ENCODE measurements at places on chromosomes 6 and 20. TPM values are rescaled to one million over a fixed set of nuclear protein-coding genes. Genes with fewer than 3 reads are reported as not detected.

Gene MYCT1
- polyA plus RNA-seq: 13.7 TPM

DNA sequence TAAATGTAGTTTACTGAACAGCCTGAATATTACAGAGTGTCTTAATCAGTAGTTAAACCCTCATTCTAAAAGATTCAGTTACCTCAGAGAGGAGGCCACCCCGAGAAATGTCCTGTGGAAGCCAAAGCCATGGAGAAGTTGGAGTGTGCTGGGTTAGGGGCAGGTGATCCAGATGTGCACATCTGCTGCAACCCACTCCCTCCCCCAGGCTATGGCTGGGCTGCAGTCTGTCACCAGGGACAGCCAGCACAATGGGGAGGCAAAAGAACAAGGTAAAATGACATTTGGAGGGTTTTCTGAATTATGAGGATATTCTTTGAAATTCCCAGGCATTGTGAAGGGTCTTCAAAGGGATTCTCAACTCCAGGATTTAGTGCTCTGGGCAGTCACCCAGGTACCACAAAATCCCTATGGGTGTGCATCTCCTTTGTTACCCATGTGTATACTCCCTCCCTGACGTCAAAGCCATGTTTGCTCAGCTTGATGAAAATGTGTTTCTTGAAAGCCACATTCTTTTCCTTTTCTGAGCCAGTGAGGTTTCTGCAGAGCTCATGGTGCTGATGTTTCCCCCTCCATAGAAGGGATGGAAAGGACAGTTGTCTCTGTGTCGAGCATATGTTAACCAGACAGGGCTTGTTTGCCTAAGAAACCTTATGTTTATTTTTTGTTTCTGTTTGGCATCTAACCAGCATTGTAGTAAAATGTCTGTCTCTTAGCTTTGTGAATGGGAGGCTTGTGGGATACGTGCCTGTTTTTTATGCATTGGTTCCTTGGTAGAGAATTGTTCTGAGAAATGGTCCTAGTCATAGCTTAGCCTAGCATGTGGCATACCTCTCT is 212.3 kb upstream of the TBX18 start:
- no peak for DNase-seq

Gene ZNF311
- 5.4 TPM for polyA plus RNA-seq

Gene AKAP12
- 194 TPM for polyA plus RNA-seq

DNA sequence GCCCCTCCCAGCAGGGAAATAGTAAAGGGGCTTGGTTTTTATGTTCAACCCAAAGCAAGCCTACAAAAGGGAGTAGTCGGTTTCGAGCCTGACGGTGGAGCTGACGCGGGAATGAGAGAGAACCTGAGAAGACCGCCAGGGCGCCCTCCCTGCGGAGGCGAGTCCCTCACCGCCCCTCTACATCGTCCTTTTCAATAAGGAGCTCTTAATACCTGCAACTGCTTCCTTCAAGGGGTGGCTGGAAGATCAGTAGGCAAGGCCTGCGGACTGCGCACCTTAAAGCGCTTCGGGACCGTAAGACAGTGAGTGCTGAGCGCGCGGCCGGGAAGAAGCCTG is 709 bp upstream of the ZNF76 start:
- DNase-seq: peak; percentile 30

DNA sequence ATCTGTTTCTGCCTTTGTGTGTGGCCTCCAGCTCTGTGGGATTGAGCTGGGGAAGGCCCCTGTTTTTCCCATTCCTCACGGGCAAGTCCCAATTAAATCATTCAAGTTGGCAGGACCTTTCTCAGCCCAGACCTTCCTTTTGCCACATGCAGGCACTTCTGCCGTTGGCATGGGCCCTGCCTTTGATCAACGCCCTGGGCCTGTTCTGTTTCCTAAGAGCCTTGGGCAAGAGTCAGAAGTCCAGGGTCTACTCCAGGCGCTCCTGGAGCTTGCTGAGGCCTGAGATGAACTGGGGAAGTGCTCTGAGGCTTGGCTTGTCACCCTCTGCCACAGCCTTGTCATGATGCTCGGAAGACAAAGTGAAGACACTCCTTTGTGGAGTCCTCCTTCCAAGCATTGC is 7.1 kb downstream of the IP6K3 start:
- DNase-seq: no peak

Gene WFDC12
- polyA plus RNA-seq: not detected

- DNase-seq: no peak
These were observed 79.0 kb downstream of the IPCEF1 start for GRCh38 chr6:154277629-154278017.

DNA sequence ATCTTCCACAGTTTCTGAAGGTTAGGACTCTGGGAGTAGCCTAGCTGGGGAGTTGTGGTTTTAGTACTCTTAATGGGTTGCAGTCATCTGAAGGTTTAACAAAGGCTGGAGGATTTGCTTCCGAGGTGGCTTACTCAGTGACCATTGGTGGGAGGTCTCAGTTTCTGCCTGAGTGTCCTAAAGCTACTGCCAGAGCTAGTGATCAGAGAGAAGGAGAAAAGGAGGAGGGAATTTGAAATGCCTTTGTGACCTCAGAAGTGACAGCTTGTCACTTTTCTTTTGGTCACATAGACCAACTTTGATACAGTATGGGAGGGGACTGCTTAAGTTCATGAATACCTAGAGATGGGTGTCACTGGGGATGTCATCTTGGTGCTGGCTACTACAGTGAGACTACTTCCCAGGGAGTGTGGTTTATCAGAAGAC is 41.3 kb downstream of the NCOA3 start:
- DNase-seq: no peak

- no peak for DNase-seq
These were observed 109.0 kb downstream of the MCHR2 start for GRCh38 chr6:99885051-99885450.

DNA sequence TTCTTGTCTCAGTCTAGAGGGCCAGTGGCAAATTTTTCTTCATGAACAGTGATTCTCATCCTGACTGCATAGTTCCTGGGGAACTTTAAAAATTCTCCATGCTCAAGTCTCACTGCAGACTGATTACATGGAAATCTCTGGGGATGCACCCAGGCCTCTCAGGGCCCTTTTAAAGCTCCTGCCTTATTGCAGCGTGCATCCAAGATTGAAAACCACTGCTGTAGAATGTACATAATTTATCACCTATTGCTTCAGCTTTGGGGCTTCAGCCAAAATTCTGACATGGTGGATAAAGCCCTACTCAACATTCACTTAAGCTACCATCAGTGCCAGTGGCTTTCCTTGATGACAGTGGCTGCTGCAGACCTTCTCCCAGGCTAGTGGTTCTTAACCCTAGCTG is 143.8 kb downstream of the BTBD3 start:
- DNase-seq: no peak

Gene PNISR
- polyA plus RNA-seq: 468 TPM

Gene CFAP206
- polyA plus RNA-seq: 3.2 TPM

DNA sequence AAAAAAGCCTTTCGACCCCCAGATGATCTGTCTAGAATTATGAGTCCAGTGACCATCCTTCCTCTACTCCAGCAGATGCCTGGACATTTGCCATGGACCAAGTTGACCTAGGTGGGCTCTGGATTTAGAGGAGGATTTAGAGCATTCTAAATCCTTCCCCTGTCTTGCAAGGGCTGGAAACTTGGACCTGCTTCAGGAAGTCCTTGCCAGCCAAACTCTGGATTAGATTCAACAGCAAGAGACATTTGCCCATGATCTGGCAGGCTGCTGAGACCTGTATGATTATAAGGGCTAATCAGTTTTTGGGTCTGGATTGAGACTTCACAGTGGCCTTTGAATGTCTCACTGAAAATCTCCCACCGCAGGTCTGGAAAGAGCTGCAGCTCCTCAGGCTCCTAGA is 13.1 kb upstream of the HDGFL1 start:
- DNase-seq: no peak

GRCh38 chr6:119800526-119800925 is 451.0 kb upstream of the MAN1A1 start:
- DNase-seq: no peak

GRCh38 chr6:56227071-56227879 is 20.1 kb downstream of the COL21A1 start:
- DNase-seq: no peak

DNA sequence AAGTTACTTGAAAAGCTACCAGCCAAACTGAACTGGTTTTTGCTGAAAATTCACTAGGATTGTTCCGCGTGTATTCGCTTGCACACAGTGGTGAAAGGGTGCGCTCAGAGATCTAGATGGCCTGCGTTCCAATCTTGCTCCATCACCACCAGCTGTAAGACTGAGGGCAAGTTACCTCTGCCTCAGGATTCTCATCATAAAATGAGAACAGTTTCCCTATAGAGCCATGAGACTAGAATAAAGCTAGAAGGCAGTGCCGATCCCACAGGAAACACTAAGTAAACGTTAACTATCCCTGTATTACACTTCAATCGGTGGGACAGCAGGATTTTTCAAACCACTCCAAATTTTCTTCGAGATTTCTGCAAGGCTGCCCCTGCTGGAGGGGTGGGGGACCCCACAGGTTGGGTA is 838 bp downstream of the AHCY start:
- no peak for DNase-seq

DNA sequence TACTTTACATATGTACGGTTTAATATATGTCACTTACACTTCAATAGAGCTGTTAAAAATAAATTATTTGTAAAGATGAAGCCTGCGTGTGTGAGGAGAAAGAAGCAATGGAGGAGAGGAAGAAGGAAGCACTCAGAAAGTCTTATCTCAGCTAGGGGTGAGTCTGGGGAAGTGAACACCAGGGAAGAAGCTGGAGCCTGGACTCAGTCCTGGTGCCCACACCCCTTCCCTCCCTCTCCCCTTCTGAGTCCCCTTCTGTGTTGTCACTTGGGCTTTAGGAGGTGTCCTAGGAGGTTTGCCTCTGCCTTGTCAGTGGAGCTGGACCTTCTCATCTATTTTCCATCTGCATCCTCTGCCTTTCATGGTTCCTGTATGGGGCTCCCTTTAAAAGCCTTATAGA is 1.9 kb downstream of the SIRPB2 start:
- DNase-seq: no peak
